ENCODE measurements at places on chromosomes 2 and 18.

DNA sequence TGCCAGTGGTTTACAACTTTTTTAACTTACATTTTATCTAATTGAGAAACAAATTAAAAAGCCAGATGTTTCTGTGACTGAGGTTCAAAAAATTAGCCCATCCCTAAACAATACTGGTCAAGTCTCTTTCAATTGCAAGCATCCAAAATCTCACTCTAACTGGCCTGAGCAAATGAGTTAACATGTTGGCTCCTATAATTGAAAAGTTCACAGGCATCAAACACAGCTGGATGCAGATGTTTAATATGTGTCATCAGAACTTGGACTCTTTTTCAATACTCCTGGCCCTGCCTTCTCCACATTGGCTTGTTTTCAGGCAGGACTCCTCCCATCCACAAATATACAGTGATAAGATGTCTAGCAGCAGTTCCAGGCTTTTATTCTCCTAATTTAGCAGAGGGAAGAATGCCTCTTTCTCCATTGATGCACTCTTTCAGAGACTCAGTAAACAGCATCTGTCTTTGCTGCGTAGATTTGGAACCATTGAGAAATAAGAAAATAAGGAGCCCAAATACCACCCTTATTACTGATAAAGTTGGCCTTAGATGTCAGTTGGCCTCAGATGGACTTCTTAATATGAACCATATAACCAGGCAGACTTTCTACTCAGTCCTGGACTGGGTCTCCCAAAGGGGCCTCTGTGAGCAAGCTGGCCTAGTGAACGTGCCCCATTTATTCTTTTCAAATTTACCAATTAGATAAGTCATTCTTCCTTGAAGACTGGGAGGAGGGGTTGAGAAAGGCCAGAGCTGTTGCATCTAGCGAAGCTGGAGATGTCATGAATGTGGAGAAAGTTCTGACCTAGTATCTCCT, 30.4 kb upstream of the FN1 start:
- DNase-seq, result no peak

DNA sequence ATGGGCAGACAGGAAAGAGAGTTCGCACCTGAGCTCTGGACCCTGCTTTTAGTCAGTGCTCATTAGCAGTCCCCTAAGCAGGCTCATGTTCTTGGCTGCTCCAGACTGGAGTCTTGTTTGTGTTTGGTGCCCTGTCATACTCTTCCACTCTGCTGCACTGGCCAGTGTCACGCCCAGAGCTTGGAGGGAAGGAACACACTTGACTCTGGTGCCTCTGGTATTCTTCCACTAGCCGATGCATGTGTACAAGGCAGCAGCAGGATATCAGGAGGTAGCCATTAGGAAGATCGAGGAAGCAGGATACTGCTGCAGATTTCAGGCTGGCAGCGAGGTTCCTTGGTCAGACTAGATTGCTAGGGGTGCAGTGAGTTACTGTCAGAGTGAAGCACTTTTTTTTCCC, 81.4 kb upstream of the B3GNT2 start:
- DNase-seq, result no peak

DNA sequence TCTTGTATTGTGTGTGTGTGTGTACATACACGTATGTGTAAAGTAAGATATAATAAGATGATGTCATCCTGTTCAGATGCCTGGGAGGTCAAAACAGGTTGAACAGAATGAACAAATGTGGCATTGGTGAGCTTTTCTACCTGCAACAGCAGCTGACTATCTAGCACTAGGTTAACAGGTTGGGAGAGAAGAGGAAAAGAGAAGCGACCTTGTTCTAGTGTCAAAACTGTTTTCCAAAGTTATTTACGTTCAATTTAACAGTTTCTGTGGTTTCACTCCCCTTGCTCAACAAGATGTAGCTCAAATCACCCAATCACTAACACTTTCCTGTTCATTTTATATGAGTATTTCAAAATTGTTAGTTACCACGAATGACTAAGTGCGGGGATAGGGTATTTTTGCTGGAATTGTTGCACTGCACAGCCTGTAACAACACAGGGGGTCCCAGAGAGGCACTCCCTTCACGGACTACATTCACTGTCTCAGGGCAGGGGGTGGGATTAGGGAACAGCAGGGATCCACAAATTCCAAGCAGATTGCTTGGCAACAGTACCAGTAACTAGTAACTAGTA, 67.5 kb upstream of the DTNB start:
- no peak for DNase-seq

DNA sequence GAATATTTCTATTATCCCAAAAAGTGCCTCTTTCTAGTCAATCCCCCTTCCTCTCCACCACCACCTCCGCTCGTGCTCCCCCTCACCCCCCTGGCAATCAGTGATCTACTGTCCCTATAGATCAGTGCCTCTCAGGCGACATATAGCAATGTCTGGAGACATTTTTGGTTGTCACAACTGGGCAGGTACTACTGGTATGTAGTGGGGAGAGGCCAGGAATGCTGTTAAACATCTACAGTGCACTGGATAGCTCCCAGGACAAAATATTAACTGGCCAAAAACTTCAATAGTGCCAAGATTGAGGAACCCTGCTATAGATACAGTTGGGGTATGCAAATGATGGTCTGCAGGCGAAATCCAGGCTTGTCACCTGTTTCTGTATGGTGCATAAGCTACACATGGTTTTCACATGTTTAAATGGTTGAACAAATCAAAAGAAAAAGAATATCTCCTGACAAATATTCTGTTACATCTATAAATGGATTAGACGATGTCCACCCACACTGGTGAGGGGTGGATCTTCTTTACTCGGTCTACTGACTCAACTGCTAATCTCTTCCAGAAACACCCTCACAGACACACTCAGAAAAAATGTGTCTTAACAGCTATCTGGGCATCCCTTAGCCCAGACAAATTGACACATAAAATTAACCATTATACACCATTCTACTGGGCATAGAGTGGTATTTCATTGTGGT, 25.5 kb downstream of the DPYSL5 start:
- DNase-seq, result no peak

GRCh38 chr2:74206180-74206688, 7.8 kb downstream of the MTHFD2 start:
- DNase-seq, result no peak

GRCh38 chr2:63598981-63599380, 10.2 kb downstream of the MDH1 start:
- no peak for DNase-seq

- DNase-seq, result no peak
Observed at GRCh38 chr2:54464341-54464740, 8.2 kb downstream of the SPTBN1 start.

- no peak for DNase-seq
Observed at GRCh38 chr18:62847081-62847480, 131.7 kb downstream of the PHLPP1 start.

DNA sequence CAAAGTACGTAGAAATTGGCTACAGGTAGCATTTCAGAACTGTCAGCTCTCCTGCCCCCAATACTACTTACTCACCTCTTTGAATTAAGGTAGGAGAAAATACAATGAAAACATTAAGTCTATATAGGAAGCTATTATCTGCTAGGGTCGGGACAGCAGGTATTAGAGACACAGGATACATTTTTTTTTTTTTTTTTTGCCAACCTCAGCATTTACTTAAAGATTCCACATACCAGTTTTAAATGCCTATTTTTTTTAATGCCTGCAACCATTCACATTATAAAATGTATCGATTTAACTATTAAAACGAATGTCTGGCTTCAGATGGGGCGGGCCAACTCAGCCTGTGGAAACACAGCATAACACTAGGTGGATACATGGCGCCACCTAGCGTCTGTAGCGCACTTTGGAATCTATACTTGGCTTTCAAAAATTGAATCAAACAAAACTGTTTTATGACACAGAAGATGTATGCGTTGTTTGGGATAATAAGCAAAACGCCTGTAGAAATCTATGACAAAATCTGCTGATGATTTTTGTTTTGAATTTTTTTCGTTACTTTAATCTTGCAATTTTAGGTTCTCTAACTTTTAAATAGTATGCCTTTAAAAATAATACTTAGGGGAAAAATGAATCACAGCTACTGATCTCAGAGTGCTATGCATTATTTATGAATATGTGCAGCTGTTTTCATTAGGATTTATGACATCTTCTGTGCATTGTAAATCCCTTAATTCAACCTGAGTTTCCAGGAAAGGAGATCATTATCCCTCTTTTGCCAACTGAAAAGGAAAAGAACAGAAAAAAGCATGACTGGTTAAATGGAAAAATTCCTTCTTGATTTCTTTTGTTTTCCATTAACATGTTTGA, 261.0 kb downstream of the NYAP2 start:
- DNase-seq, result peak; percentile 37

DNA sequence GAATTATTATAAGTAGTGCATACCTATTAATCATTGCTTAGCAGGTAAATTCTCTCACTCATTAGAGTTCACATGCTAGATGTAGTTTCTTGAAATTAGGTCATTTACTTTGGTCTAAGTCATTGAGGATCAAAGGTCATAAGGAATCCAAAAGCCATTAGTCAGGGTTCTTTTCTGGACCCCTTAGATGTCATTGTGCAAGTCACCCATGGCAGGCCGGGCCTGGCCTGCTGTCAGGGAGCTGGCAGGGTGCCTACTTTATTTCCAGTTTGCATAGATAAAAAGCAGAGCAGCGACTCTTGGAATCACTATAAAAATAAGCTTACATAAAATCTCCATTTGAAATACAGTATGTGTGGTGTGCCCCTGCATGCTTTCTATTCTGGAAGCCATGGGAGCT, 91.3 kb downstream of the MEIS1 start:
- DNase-seq, result no peak

GRCh38 chr2:138453815-138454214, 47.8 kb upstream of the SPOPL start:
- no peak for DNase-seq

GRCh38 chr2:39218391-39218790, 25.4 kb downstream of the CDKL4 start:
- DNase-seq, result no peak

GRCh38 chr2:10931710-10932255, 20.0 kb downstream of the KCNF1 start:
- DNase-seq, result no peak

DNA sequence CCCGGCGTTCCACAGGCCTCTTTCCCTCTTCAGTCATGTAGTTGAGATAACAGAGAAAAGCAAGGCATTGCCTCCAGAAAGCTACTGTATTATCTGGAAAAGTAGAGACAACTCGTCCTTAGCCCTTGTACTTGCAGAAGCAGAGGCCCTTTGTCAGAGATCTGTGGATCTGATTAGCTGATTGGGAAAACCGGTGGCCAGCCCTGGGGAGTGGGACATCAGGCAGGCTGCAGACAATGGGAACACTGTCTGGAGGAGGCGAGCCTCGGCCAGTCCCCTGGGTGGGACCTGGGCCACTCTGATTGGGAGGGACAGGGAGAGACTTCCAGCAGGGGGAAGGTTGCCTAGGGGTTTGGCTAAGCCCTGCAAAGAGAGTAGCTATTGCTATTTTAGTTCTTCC, 1.2 kb upstream of the MC2R start:
- no peak for DNase-seq

- DNase-seq, result no peak
Observed at GRCh38 chr2:172978063-172978383, 97.6 kb upstream of the MAP3K20 start.

GRCh38 chr2:216426166-216426777, 14.0 kb downstream of the SMARCAL1 start:
- DNase-seq, result no peak

DNA sequence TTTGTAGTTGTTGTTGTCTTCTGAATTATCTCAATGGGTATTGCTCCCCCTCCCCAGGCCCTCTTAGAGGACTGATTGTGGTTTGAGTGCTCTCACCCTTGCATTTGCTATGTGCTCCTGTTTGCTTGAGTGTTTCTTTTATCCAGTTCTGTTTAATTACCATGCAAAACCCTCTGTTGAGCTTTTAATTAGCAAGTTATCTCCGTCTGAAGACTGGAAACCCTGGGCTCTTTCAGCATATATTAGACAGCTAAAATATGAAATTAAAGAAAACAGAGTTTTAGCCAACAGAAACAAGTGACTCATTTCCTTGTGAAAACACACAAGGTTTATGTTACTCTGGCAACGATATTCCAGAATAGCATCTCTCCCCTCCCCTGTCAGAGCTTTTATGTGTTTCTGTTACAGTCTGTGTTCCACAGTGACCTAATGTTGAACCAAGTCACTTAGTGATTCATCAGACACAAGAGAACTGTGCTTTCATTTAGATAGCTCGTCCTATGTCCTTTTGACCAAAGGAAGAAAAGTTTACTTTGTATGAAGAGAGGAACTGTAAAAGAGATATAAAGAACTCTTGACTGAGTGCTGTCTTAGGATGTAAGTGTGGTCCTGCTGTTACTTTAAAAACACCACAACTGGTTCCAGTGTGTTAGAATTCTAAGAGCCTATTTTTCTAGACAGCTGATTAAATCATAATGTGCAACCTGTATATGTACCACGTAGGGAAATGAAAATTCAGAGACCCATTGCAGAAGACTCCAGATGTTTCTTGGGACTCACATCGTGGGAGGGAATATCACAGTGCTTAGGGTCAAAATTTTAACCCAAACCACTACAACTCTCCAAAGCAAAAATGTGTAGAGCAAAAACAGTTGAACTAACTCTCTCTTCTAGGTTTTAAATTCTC, 172.8 kb upstream of the RBMS1 start:
- DNase-seq, result no peak

- no peak for DNase-seq
Observed at GRCh38 chr2:168119515-168120141, 127.8 kb downstream of the STK39 start.
